ENCODE measurements at places on chromosomes 4 and X.

DNA sequence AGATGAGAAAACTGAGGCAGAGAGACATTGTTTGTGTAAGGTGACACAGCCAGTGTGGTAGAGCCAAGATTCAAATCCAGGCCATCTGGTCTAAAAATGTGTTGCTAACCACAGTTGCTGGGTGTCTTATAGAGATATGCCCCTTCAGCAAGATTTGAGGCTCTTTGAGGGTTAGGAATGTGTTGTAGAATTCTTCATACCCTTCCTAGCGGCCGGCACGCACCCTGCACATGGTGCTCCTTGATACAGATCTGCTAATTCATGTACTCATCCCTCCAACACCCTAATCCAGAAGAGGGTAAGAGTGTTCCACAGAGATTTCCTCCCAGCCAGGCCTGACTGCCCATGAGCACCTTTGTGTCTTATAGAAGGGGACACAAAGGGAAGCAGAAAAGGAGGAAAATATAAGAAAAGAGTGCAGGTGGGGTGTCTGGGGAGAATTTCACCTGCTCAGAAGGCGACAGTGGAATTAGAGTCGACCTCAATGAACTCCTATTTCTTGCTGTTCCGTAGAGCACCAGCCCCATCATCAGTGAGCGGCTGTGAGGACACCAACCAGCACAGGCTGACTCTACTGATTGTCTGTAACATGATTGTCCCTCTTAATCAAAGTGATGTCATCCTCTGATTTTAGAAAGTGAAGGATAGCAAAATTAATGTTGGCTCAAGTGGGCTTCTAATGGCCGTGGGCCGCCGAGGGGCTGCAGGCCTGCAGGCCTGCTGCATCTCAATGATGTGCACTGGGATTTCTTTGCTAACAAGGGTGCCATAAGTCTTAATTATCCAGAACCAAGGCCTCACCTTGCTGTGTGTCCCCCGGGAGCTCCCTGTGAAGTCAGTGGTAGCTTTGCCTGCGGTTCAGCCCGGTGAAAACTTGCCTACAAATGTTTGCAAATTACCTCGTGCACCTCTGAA is 24.2 kb upstream of the SMIM20 start:
- DNase-seq: no peak

DNA sequence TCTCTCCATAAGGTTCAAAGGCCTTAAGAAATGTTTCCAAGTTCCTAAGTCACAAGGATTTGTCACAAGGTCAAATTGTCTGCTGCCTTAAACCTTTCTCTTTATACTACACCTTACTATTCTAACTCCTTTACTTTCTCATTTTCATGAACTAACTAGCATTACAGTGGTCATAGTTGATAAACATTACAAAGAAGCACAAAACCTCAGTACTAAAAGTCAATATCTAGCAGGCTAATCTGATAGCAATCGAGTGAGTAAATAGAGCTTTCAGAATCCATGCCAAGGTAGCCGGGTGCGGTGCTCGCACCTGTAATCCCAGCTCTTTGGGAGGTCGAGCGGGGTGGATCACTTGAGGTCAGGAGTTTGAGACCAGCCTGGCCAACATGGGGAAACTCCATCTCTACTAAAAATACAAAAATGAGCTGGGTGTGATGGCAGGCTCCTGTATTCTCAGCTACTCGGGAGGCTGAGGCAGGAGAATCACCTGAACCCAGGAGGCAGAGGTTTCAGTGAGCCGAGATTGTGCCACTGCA is 510.0 kb downstream of the GBA3 start:
- no peak for DNase-seq

GRCh38 chrX:10597871-10598270 is 22.5 kb downstream of the MID1 start:
- DNase-seq: no peak

- no peak for DNase-seq
These were observed 37.9 kb upstream of the RASL11B start for GRCh38 chr4:52824270-52824602.

GRCh38 chr4:157389741-157390140 is 169.2 kb downstream of the GRIA2 start:
- no peak for DNase-seq

DNA sequence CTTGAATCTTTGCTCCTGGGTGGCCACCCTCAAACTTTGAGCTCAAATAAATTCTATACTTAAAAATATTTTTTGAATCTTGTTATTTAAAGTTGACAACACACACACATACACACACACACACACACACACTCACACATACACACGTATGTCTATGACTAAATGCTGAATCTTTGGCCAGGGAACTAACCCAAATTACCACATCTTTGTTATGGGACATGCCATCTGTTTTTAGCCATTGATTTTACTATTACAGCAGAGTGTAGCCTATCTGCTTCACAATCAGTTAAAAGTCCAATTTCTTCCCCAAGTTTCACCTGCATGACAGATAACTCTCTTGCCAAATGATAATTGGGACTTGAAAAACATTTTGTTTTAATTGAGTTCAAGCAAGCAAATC is 45.0 kb upstream of the USP46 start:
- no peak for DNase-seq

DNA sequence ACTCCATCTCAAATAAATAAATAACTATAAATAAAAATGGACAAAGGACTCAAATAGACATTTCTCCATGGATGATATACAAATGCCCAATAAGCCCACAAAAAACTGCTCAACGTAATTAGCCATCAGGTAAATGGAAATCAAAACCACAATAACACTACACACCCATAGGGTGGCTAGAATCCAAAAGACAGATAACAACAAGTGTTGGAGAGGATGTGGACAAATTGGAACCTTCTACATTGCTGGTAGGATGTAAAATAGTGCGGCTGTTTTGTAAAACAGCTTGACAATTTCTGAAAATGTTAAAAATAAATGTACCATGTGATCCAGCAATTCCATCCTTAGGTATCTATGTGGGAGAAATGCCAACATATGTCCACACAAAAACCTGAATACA is 52.1 kb downstream of the ZNF157 start:
- no peak for DNase-seq

DNA sequence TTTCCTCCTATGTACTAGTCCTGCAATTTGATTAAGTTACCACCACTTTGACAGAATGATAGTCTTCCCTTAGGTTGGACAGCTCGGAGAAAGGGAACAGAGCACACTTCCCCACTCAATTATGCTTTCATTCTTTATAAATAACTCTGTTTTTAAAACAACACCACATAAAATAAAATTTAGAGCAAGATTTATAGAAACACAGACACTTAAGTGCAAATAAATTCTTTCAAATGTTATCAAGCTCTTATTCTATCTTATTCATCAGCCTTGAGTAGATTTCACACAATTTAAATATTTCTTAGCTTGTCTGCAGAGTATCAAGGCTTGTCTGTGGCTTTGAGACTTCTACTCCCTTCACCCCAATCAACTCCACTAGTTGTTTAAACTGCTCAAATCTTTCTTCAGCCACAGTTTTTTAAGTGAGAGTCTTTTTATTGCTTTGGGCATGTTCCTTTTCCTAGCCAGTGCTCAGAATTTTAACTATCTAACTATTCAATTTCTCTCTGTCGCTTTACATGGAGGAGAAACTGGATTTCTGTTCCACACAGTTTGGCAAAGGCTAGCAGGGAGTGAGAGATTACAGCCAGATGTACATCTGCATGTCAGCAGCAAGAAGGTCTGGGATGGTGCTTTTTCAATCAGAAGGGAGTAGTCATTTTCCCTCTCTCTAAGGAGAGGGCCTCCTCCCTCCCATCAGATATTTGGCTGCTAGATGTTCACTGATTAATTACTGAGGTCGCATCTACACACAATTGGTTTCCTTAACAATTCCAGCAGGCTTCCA is 53.1 kb upstream of the PLAC1 start:
- DNase-seq: no peak

DNA sequence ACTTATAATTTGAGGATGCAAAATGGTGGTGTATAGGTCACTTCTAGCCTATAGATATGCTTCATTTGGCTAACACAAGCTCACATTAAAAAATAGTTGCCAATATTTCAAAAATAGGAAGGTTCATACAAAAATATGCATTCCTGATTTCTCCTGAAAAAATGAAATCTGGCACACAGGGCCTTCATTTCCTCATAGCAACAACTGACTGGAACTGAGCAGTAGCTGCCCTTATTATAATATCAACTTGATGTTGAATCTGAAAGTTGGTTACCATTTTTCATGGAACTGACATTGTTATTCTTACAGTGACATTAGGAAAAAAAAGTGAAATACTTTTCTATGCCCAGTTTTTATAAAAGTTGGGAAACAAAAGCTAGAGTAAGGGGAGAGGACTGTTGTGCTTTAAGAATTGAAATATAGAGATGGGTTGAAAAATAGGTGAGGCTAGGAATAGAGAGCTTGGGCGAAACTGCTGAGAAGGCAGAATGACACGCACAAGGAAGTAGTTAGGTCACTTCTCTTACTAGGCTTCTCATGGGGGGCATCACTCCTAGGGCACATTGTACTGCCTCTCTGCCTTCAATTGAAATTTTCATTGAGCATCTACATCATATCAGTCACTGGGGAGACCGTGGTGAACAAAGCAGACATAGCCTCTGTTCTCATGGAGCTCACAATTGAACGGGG is 43.1 kb upstream of the C1GALT1C1 start:
- no peak for DNase-seq

DNA sequence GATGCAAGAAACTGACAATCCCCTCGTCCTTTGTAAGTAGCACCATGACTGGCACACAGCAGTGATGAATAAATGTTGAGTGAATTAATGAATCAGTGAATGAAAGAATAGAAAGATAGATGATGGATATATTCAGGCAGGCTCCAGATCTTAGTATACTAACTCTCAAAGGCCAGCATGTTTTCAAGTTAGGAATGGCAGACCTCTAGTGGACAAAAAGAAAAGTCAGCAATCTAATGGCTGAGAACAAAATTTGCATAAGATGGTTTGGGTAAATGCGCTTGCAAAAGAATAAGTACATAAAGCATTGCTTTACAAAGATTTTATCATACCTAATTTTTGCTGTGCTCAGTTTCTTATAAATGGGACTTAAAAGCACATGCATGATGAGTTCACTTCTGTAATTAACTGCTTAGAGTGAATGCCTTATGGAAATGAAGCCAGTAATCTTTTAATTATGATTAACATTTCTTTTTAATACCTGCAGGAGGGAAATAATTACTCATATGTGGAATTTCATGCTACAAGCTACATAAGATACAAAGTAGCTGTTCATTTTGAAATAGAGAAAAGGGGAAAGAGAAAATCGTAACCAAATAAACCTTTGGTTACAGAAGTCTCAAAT is 126.9 kb upstream of the GPRIN3 start:
- peak; percentile 64 for DNase-seq

DNA sequence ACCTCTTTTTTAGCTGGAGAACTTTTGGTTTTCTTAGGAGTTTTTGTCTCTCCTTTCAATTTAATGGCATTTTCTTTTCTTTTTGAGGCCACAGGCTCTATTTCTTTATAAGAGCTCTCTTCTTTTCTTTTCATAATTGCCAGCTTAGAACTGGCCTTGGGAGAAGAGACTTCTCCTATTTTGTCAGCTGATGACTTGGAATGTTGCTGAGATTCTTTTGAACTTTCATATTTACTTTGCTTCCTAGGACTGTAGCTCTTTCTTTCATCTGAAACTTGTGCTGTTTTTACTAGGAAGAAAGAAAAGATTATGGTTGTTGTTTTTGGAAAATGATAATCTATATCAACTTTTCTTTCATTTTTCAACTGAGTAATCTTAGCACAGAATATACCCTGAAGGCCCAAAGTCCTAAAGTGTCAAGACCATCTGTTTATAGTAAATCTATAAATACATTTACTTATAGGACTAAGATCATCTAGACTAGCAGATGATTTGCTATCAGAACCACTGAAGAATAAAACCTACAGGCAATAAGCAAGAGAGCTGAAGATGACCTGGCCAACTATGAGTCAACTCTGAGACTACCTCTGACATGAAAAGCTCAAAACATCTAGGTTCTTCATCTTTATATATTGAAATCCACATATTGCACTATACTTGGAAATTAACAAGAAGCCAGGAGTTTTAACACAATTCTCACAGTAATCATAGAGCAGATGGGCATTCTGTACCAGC is 45.6 kb downstream of the RFC1 start:
- no peak for DNase-seq
